ENCODE measurements at places on chromosomes 4 and X.

DNA sequence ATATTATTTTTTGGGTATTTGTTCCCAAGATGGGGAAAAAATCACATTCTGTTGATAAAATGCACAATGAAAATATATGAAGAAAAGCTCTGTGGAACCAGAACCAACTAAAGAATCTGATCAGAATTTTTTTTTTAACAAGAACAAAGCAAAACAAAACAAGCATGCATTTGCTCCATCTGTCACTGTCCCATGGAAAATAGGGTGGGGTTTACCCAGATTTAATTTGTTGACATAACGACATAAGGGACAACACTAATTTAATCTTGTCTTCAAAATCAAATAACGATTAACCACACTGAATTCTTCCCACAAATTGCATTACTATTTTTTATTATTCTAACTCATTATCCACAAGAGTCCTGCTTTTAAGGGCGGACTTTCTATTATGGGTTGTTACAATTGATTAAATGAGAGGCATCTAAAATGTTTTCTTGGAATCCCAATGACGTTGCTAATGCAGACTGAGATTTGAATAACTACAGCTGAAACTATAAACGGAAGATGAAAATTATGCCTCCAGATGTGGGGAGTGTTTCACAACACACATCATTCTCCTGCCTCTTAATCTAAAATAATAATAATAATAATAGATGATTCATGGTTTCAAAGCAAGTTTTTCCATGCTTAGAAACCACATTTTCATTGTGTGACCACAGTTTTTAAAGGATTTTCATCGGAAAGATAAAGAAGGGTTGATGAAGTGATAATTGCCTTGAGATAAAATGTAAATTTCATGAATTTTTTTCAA, 307.0 kb upstream of the CPEB2 start:
- ATAC-seq = no peak

- no peak for ATAC-seq
These were observed 68.1 kb downstream of the MTMR1 start for GRCh38 chrX:150761176-150761818.

GRCh38 chr4:182577411-182577810, 334.2 kb downstream of the TENM3 start:
- no peak for ATAC-seq

- no peak for ATAC-seq
These were observed 227.0 kb downstream of the DKK2 start for GRCh38 chr4:106809076-106809475.

GRCh38 chr4:115865736-115866135, 752.3 kb upstream of the NDST4 start:
- ATAC-seq = no peak

DNA sequence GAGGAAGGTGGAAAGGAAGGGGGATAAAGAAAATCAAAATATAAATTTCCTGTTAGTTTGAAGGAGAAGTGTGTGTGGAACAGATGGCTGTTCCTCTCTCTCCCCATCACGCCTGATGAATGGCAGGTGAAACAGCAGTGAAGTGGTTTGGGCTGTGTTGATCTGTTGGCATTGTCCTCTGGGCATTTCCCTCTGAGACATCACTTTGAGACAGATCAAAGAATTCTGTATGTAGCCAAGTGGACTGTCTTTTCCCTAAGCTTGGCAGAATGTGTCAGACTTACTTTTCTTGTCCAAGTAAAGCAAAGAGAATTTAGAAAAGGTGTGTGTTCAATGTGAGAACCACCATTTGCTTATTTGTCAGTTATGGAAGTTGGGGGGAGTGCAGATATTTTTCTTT, 47.5 kb downstream of the SEPTIN11 start:
- ATAC-seq = no peak

GRCh38 chrX:46260499-46260898, 284.7 kb downstream of the ZNF674 start:
- ATAC-seq = no peak

- no peak for ATAC-seq
These were observed 466.2 kb downstream of the BCOR start for GRCh38 chrX:39631276-39632229.

- peak; percentile 97 for ATAC-seq
These were observed 22.6 kb downstream of the SLC25A4 start for GRCh38 chr4:185165605-185166063.

GRCh38 chrX:110046001-110046400, 43.1 kb downstream of the TMEM164 start:
- ATAC-seq = no peak
